ENCODE measurements at places on chromosomes 7 and 10. TPM values are rescaled to one million over a fixed set of nuclear protein-coding genes. Genes with fewer than 3 reads are reported as not detected.

The ACTR3C gene
- 1.7 TPM for total RNA-seq

The TUBB8 gene
- not detected for total RNA-seq

The TSPAN14 gene
- 57.4 TPM for total RNA-seq

The AMZ1 gene
- 0.32 TPM for total RNA-seq

The SPDYE5 gene
- not detected for total RNA-seq

The SEMA3D gene
- 19.8 TPM for total RNA-seq

The UFSP1 gene
- 3.3 TPM for total RNA-seq

The NPFFR1 gene
- not detected for total RNA-seq

The MAGI2 gene
- total RNA-seq: 17.9 TPM

The TDRD1 gene
- 0.69 TPM for total RNA-seq

The LBX1 gene
- total RNA-seq: not detected

The C10orf62 gene
- 0.19 TPM for total RNA-seq

The LRRC4 gene
- 7.3 TPM for total RNA-seq

The SLC26A3 gene
- total RNA-seq: not detected

The SLC16A12 gene
- total RNA-seq: 0.51 TPM

The TBX20 gene
- total RNA-seq: not detected

The ELFN1 gene
- total RNA-seq: 1.2 TPM

The PPP1R17 gene
- not detected for total RNA-seq

The PRF1 gene
- total RNA-seq: 4.6 TPM
